A549 treated with ZK216348 at 1 μM for 4 hours (cell line): ENCODE measurements at places on chromosomes 12 and 14. TPM values are rescaled to one million over a fixed set of nuclear protein-coding genes. Genes with fewer than 3 reads are reported as not detected.

Gene OTOGL
- not detected in 5 replicates for total RNA-seq

Gene C3AR1
- total RNA-seq: not detected in 5 replicates

Gene TMEM132C
- not detected in 5 replicates for total RNA-seq

Gene PCED1B
- 27.6 to 31.6 TPM (median 30.3 TPM) in 5 replicates for total RNA-seq

Gene AICDA
- 0.12 to 0.31 TPM (median 0.22 TPM) in 4 of 5 replicates, not detected in the other for total RNA-seq

Gene CPM
- total RNA-seq: 4.9 to 10.1 TPM (median 6.1 TPM) in 5 replicates

Gene CFAP251
- total RNA-seq: 0.88 to 2.6 TPM (median 1.5 TPM) in 5 replicates

Gene SHMT2
- total RNA-seq: 92.0 to 137 TPM (median 126 TPM) in 5 replicates

Gene SMAGP
- total RNA-seq: 23.9 to 26.6 TPM (median 24.1 TPM) in 5 replicates

Gene RND1
- 7.4 to 10.7 TPM (median 8.7 TPM) in 5 replicates for total RNA-seq

Gene TAS2R42
- total RNA-seq: not detected in 5 replicates

Gene KRT6C
- total RNA-seq: not detected in 5 replicates

Gene BCL7A
- total RNA-seq: 9.3 to 13.2 TPM (median 11.3 TPM) in 5 replicates

Gene PRH1
- 2.2 to 5.4 TPM (median 2.9 TPM) in 5 replicates for total RNA-seq

Gene CATSPERB
- not detected in 5 replicates for total RNA-seq

Gene CYP27B1
- 0.86 to 4.5 TPM (median 2.7 TPM) in 5 replicates for total RNA-seq

Gene SIX4
- 1.7 to 3.8 TPM (median 3.1 TPM) in 5 replicates for total RNA-seq

Gene LEMD3
- 8.9 to 13.9 TPM (median 11.5 TPM) in 5 replicates for total RNA-seq

Gene SNAPC1
- total RNA-seq: 10.9 to 20.7 TPM (median 14.6 TPM) in 5 replicates

Gene PUS7L
- total RNA-seq: 2.3 to 7.5 TPM (median 4.8 TPM) in 5 replicates

Gene MYF6
- not detected in 5 replicates for total RNA-seq

Gene KLRB1
- not detected in 5 replicates for total RNA-seq

Gene CLEC1A
- total RNA-seq: not detected in 5 replicates

Gene ADSS1
- 6.0 to 8.8 TPM (median 7.1 TPM) in 5 replicates for total RNA-seq

Gene RPGRIP1
- 0.16 to 0.74 TPM (median 0.37 TPM) in 4 of 5 replicates, not detected in the other for total RNA-seq

Gene DIO3
- total RNA-seq: not detected in 5 replicates

Gene GUCY2C
- total RNA-seq: 0.12 TPM in 1 of 5 replicates, not detected in the others

Gene TMCC3
- 0.83 to 1.6 TPM (median 1.4 TPM) in 5 replicates for total RNA-seq

Gene CMA1
- not detected in 5 replicates for total RNA-seq

Gene GPATCH2L
- 13.5 to 27.7 TPM (median 23.3 TPM) in 5 replicates for total RNA-seq

Gene RD3L
- not detected in 5 replicates for total RNA-seq

Gene HOXC4
- total RNA-seq: 1.7 to 3.9 TPM (median 3.8 TPM) in 5 replicates

Gene SCNN1A
- 12.4 to 24.3 TPM (median 21.4 TPM) in 5 replicates for total RNA-seq

Gene CPNE6
- total RNA-seq: not detected in 5 replicates

Gene GALNT6
- 2.3 to 4.5 TPM (median 3.6 TPM) in 5 replicates for total RNA-seq

Gene IFNG-AS1
- total RNA-seq: not detected in 5 replicates

Gene ERBB3
- total RNA-seq: 1.0 to 3.4 TPM (median 1.7 TPM) in 5 replicates

Gene MAGOHB
- total RNA-seq: 44.3 to 79.8 TPM (median 49.1 TPM) in 5 replicates

Gene CMAS
- total RNA-seq: 36.0 to 49.8 TPM (median 44.6 TPM) in 5 replicates

Gene ATP5F1B
- total RNA-seq: 708 to 1,018 TPM (median 924 TPM) in 5 replicates

Gene MYO1H
- total RNA-seq: not detected in 5 replicates

Gene ADAM20
- total RNA-seq: not detected in 5 replicates

Gene ZNF641
- 5.4 to 7.2 TPM (median 6.4 TPM) in 5 replicates for total RNA-seq

Gene AMIGO2
- 73.1 to 120 TPM (median 106 TPM) in 5 replicates for total RNA-seq

Gene NRXN3
- total RNA-seq: 1.0 to 1.3 TPM (median 1.2 TPM) in 5 replicates
